ENCODE measurements at places on chromosomes 5 and 9.

GRCh38 chr5:142886211-142886610, 116.0 kb downstream of the ARHGAP26 start:
- peak; percentile 59 for DNase-seq

- DNase-seq = peak; percentile 54
Measured at GRCh38 chr5:74934949-74935751, 69.0 kb upstream of the FAM169A start.

DNA sequence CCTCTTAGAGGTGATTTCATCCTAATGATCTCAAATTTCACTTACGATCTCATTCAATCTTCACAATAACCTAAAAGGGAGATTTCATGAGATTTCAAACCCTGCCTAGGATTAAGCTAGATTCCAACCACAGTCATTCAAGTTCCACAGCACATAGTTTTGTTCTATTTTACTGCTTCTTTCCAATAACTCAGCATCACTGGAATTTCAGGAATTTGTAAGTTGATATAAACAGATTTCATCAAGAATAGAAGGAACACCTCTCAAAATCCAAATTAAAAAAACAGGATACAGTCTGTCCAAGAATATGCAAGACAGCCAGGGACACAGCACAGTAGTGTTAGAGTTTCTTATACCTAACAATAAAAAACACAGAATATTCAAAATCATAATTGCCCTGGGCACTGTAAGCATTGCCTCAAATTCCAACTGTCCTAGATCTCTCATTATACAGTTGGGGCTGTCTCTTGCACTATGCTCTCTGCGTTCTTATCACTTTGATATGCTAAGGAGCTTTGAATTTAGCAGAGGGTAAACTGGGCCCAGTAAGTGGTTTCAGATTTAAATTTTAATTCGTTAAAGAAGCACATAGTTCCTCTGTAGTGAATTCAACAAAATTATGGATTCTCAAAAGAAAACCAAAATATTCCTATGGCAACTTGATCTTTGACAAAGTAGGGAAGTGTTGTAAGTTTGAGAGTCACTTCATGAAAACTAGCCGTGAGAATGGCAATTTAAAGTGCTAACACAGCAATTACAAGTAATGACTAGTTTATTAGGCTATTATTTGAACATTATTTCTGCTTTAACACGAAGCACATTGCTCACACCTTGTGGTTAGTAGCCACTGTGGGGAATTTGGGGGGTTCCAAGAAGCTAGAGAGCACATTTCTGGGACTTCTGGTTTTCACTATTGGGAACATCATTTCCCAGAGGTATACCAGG, 478.6 kb upstream of the C9orf72 start:
- peak; percentile 31 for DNase-seq

- DNase-seq = peak; percentile 50
Measured at GRCh38 chr9:95316794-95317118, 753 bp downstream of the FANCC start.

GRCh38 chr5:171601266-171601881, 181.9 kb downstream of the FGF18 start:
- DNase-seq = no peak

GRCh38 chr9:107367727-107368502, 84.8 kb downstream of the RAD23B start:
- peak; percentile 30 for DNase-seq

DNA sequence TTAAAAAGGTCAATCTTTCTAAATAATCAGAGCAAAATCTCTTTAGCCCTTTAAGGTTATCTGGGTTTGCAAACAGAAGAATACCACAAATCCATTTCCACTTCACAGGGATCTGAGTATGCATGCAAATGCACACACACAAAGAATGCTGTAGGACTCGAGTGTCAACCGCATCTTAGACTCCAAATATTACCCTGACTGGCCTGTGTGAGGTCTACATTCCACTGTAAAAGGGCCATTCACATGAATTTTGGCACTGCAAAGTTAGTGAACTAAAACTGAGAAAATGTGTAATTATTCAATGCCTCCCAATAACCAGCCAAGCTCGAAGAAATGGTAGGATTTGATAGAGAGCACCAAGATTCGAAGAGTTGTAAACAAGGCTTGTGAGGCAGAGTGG, 199.9 kb downstream of the AGTPBP1 start:
- no peak for DNase-seq

- DNase-seq = no peak
Measured at GRCh38 chr5:33008751-33009418, 297.8 kb downstream of the NPR3 start.

GRCh38 chr5:73921741-73922140, 295.7 kb downstream of the ARHGEF28 start:
- no peak for DNase-seq

Measured in iris pigment epithelial cell (primary cell).